HEK293T (cell line): ENCODE measurements at places on chromosomes 3 and 15.

- no peak for DNase-seq
Measured at GRCh38 chr15:98903377-98904018, 104.1 kb downstream of the PGPEP1L start.

- no peak for DNase-seq
Measured at GRCh38 chr3:120264963-120265362, 20.1 kb downstream of the GPR156 start.

- no peak for DNase-seq
Measured at GRCh38 chr3:39148435-39149058, 4.8 kb downstream of the CSRNP1 start.

- DNase-seq, result no peak
Measured at GRCh38 chr3:115927197-115927596, 303.9 kb downstream of the GAP43 start.

GRCh38 chr15:72785432-72785831, 1.9 kb upstream of the ADPGK start:
- DNase-seq, result no peak

DNA sequence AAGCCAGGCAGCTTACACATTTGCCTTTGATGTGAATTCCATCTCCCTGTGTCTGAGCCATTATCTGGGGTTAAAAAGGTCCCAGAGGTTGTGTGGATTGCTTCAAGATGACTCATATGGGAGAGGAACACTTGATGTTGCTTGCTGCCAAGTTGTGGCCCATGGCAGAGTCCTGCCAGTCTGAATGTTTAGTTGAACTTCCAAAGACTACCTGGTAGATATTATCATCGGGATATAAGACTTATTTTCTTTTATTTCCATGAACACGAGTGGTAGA, 85.6 kb downstream of the TJP1 start:
- no peak for DNase-seq
